ENCODE measurements at places on chromosomes 1 and 21.

- no peaks in the 10 kb centered on the region for H3K27me3 ChIP-seq
- no peak overlapping the region for H3K27ac ChIP-seq
- no peak overlapping the region for H3K4me3 ChIP-seq
- DNase-seq = peak; percentile 76
- no peaks in the 10 kb centered on the region for H3K36me3 ChIP-seq
Observed at GRCh38 chr21:37060296-37060695, 12.6 kb downstream of the PIGP start.

- no peaks in the 10 kb centered on the region for H3K27me3 ChIP-seq
- no peak overlapping the region for H3K27ac ChIP-seq
- H3K4me3 ChIP-seq = no peak overlapping the region
- no peaks in the 10 kb centered on the region for H3K4me1 ChIP-seq
- no peak for DNase-seq
Observed at GRCh38 chr1:86906419-86906818, 7.5 kb downstream of the SELENOF start.

GRCh38 chr1:53734650-53735211 is 4.2 kb downstream of the GLIS1 start:
- no peak overlapping the region for H3K4me3 ChIP-seq
- DNase-seq = no peak
- H3K27me3 ChIP-seq = peaks cover 37% of the 10 kb centered on the region
- no peaks in the 10 kb centered on the region for H3K4me1 ChIP-seq
- H3K27ac ChIP-seq = no peak overlapping the region
- no peaks in the 10 kb centered on the region for H3K36me3 ChIP-seq

DNA sequence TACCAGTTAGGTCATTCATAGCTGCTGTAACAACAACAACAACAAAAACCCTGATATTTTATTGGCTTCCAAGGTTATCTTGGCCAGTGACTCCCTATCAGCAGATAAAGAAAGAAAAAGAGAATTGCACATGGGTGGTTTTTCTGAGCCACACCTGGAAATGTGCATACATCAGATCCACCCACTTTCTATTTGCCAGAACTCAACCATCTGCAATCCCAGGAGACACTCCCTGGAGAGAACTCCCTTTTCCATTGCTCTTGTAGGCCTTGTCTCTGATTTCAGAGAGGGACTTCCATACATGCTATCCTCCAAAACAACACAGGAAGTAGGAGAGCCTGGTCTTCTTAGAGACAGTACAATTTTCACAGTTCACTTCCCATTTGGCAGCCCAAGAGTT is 74.9 kb upstream of the ZC3H11B start:
- no peaks in the 10 kb centered on the region for H3K27me3 ChIP-seq
- no peak for DNase-seq
- H3K27ac ChIP-seq = no peak overlapping the region

- H3K4me3 ChIP-seq = no peak overlapping the region
- H3K27me3 ChIP-seq = no peaks in the 10 kb centered on the region
- no peaks in the 10 kb centered on the region for H3K4me1 ChIP-seq
- no peak overlapping the region for H3K27ac ChIP-seq
Observed at GRCh38 chr1:162757476-162757875, 33.0 kb upstream of the HSD17B7 start.

DNA sequence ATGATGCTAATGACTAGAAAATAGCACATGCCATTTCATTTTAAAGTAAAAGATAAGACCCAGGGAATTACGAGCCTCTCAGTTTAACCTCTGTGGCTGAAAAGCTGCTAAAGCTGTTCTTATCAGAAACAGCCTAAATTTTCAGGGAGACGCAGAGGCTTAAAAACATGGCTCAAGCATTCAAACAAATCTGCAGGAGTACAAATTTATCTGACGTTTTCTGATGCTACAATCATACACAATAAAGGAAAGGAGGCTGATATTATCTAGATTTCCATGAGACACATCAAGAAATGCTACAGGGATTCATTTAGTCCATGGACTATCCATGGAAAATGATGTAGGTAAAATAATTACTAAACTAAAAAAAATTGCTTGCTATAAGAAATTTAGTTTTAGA is 65.3 kb upstream of the SCYL3 start:
- no peak for DNase-seq
- no peaks in the 10 kb centered on the region for H3K27me3 ChIP-seq
- no peak overlapping the region for H3K4me3 ChIP-seq
- H3K36me3 ChIP-seq = no peaks in the 10 kb centered on the region
- H3K27ac ChIP-seq = no peak overlapping the region

- no peaks in the 10 kb centered on the region for H3K4me1 ChIP-seq
- DNase-seq = no peak
- H3K27me3 ChIP-seq = no peaks in the 10 kb centered on the region
- no peak overlapping the region for H3K27ac ChIP-seq
- no peak overlapping the region for H3K4me3 ChIP-seq
Observed at GRCh38 chr1:115677182-115677555, 35.4 kb downstream of the VANGL1 start.

- no peak overlapping the region for H3K27ac ChIP-seq
- no peaks in the 10 kb centered on the region for H3K27me3 ChIP-seq
- DNase-seq = no peak
- H3K36me3 ChIP-seq = no peaks in the 10 kb centered on the region
- no peaks in the 10 kb centered on the region for H3K4me1 ChIP-seq
- H3K4me3 ChIP-seq = no peak overlapping the region
Observed at GRCh38 chr1:218817071-218817470, 356.6 kb upstream of the LYPLAL1 start.

- peaks cover 79% of the 10 kb centered on the region for H3K36me3 ChIP-seq
- no peak for DNase-seq
- no peaks in the 10 kb centered on the region for H3K4me1 ChIP-seq
- H3K27ac ChIP-seq = no peak overlapping the region
- no peak overlapping the region for H3K4me3 ChIP-seq
- H3K27me3 ChIP-seq = no peaks in the 10 kb centered on the region
Observed at GRCh38 chr21:33427051-33427450, 23.8 kb downstream of the IFNGR2 start.

DNA sequence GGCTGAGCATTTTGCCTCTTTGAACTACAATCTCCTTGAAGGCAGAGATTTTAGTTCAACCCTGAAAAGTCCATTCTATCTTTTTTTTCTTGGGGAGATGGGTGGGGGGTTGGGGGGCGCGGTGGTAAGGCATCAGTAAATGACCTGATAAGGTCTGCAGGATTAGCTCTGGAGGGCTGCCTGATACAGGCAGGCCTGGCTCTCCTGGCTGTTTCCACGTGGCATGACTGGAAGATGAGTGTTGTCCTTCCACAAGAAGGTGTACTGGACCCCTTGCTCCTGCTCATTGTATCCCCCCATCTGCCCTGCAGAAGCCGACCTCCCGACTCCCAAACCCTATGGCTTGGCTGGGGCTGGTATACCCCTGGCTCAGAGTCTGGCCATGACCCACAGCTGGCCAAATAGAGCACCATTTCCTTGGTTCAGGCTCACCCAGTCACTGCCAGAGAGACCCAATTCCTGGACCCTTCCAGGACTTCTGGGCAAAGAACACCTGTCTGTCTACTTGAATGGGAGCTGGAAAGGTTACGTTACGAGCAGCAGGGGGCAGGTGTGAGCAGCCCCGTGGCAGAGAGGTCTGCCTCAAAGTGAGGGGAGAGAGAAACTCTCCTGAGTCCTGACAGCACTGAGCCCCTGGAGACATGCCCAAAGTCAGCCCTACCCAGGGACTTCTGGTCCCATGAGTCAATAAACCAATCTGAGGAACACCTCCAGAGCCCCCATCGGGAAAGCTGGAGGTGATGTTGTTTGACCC is 17.0 kb downstream of the DHRS3 start:
- peaks cover 38% of the 10 kb centered on the region for H3K36me3 ChIP-seq
- no peaks in the 10 kb centered on the region for H3K27me3 ChIP-seq
- no peaks in the 10 kb centered on the region for H3K4me1 ChIP-seq
- H3K27ac ChIP-seq = no peak overlapping the region
- H3K4me3 ChIP-seq = no peak overlapping the region

DNA sequence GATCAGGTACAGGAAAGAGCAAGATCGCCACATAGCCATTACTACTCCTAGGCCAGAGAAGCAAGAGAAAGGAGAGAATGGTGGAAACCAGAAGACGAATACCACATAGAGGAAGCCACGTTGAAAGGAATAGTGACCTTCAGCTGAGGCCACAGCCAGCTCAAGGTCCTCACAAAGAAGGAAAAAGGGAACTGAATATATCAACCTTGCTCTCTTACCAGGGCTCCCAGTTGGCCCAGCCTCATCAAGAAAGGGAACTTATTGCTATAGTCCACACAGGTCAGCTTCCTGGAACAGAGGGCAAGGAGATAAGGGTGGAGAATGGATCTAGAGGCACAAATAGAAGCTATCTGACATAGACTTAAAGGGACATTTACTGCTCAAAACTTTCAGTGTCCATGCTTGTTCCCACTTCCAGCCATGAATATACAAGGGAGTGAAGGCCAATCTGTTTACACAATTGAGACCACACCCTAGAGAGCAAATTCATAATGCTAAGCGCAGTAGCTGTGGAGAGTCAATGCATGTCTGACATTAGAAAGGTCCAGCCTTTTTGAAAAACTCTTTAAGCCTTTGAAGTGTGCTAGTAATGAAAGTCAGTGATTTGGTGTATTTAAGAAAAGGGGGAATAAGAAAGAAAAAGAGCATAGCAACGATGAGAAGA is 120.7 kb upstream of the ZC3H11B start:
- DNase-seq = no peak
- H3K4me3 ChIP-seq = no peak overlapping the region
- no peaks in the 10 kb centered on the region for H3K27me3 ChIP-seq
- no peaks in the 10 kb centered on the region for H3K36me3 ChIP-seq

DNA sequence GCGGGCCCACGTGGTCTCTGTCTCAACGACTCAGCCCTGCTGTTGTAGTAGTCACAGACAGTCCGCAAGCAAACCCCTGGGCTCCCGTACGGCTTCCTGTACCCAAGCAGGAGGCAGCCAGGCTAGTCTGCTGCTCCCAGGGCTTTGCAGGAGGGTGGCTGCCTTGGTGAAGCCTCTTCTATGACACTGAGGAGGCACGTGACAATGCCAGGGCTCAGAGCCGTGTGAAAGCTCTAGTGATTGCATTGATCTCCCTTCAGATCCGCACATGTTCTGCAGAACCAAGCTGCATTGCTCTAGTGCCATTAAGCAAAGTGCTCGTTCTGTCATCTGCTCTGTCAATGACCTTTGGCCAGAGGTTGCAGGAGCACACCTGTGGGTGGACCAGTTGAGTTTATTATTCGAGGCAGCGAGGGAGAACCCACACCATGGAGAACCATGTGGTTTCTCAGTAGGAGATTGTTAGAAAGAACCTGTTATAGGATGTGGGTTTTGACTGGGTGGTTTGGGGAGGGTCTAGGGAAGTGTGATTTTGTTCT is 18.0 kb downstream of the UMODL1 start:
- H3K4me1 ChIP-seq = no peaks in the 10 kb centered on the region
- H3K36me3 ChIP-seq = peaks cover 4% of the 10 kb centered on the region
- H3K27ac ChIP-seq = no peak overlapping the region
- no peaks in the 10 kb centered on the region for H3K27me3 ChIP-seq

GRCh38 chr1:186681121-186681520 is 898 bp upstream of the PTGS2 start:
- H3K36me3 ChIP-seq = no peaks in the 10 kb centered on the region
- peak overlapping the region; percentile 88 for H3K4me3 ChIP-seq
- no peak for DNase-seq
- no peaks in the 10 kb centered on the region for H3K27me3 ChIP-seq
- H3K27ac ChIP-seq = no peak overlapping the region
- H3K4me1 ChIP-seq = no peaks in the 10 kb centered on the region

- DNase-seq = no peak
- no peaks in the 10 kb centered on the region for H3K4me1 ChIP-seq
Observed at GRCh38 chr1:62208970-62209369, 14.3 kb downstream of the L1TD1 start.

GRCh38 chr21:43703035-43703880 is 15.7 kb upstream of the PDXK start:
- no peak overlapping the region for H3K27ac ChIP-seq
- no peaks in the 10 kb centered on the region for H3K36me3 ChIP-seq
- H3K4me1 ChIP-seq = no peaks in the 10 kb centered on the region
- no peak overlapping the region for H3K4me3 ChIP-seq

GRCh38 chr1:21212126-21212525 is 35.4 kb upstream of the EIF4G3 start:
- no peak overlapping the region for H3K27ac ChIP-seq
- no peak for DNase-seq
- no peak overlapping the region for H3K4me3 ChIP-seq
- H3K27me3 ChIP-seq = no peaks in the 10 kb centered on the region
- H3K36me3 ChIP-seq = no peaks in the 10 kb centered on the region

- H3K27me3 ChIP-seq = no peaks in the 10 kb centered on the region
- H3K4me3 ChIP-seq = no peak overlapping the region
- H3K36me3 ChIP-seq = no peaks in the 10 kb centered on the region
- no peaks in the 10 kb centered on the region for H3K4me1 ChIP-seq
- DNase-seq = no peak
Observed at GRCh38 chr1:162755306-162755705, 35.2 kb upstream of the HSD17B7 start.

GRCh38 chr1:54299037-54299436 is 99.1 kb downstream of the MRPL37 start:
- H3K4me1 ChIP-seq = peaks cover 18% of the 10 kb centered on the region
- no peak overlapping the region for H3K4me3 ChIP-seq
- H3K36me3 ChIP-seq = no peaks in the 10 kb centered on the region
- no peak for DNase-seq
- H3K27me3 ChIP-seq = no peaks in the 10 kb centered on the region
- H3K27ac ChIP-seq = no peak overlapping the region

- H3K4me3 ChIP-seq = no peak overlapping the region
- no peaks in the 10 kb centered on the region for H3K4me1 ChIP-seq
- H3K27me3 ChIP-seq = no peaks in the 10 kb centered on the region
- H3K36me3 ChIP-seq = no peaks in the 10 kb centered on the region
- no peak overlapping the region for H3K27ac ChIP-seq
Observed at GRCh38 chr1:184176058-184176457, 124.5 kb downstream of the TSEN15 start.

DNA sequence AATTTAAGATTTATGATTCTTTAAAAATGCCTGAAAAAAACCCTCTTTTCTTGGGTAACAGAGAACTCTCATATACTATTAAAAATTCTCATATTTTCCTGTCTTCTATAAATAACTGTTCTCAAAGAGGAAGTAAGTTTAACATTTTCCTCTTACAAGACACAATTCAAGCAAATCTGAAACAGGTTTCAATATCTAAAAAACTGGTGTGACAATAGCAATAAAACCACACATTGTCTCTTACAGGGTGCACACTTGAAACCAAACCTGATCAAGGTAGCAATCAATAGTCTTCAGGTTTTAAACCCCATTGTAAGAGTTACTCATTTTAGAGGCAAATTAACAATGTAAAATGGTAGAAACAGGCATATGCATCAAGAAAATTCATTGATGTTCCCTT is 28.0 kb downstream of the FUBP1 start:
- H3K36me3 ChIP-seq = peaks cover 86% of the 10 kb centered on the region
- no peak overlapping the region for H3K4me3 ChIP-seq
- no peak for DNase-seq
- H3K27ac ChIP-seq = no peak overlapping the region

- H3K27me3 ChIP-seq = no peaks in the 10 kb centered on the region
- no peaks in the 10 kb centered on the region for H3K4me1 ChIP-seq
- H3K4me3 ChIP-seq = no peak overlapping the region
- H3K27ac ChIP-seq = no peak overlapping the region
- no peak for DNase-seq
- H3K36me3 ChIP-seq = no peaks in the 10 kb centered on the region
Observed at GRCh38 chr1:236273358-236273757, 8.4 kb downstream of the ERO1B start.

All from H9 (cell line).